ENCODE measurements at places on chromosomes 3 and 15.

DNA sequence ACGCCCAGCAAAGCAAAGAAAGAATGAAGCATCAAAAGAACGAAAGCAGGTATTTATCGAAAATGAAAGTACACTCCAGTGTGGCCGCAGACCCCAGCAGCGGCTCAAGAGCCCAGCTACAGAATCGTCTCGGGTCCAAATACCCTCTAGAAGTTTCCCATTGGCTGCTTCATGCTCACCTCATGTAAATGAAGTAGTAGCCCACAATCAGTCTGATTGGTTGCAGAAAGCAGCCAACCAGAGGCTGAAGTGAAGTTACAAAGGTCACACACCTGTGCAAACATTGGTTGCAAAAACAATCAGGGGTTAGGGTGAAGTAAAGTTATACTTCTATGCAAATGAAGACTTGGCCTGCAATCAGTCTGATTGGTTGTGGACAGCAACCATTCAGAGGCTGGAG lies 32.0 kb downstream of the SV2B start:
- no peak for DNase-seq

DNA sequence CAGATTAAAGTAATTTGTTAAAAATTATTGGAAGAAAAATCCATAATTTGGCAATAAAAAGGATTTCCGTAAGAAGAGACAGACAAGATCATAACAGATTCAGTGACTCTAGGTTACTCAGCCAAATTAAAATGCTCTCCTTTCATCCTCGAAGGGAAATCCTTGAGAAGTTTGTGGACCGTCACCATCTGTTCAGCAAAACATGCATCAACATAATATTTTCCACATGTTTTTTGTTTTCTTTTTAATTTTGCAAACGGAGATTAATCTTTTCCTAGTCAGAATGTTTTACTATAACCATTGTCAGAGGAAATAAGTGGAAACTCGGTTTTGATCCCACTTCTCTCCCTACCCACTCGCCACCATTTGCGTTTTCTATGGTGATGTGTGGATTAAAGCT lies 128.3 kb downstream of the TMCO5A start:
- DNase-seq: no peak

DNA sequence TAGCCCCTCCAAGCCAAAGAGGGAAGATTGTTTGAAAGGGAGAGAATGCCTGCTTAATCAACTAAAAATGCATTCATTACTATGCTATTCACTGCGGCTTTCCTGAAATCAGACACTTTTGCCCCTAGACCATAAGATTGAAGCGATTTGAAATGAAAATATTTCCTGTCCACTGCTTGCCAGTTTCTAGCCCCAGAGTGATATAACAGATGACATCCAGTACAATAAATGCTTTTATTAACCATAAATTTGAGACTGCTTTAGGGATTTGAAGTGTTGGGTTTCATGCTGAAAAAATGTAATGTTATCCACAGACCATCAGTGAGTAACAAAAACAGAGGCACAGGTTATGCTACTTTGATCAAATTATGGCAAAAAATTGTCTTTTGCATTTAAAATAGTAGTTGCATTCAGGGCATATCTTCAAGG lies 14.1 kb downstream of the IL17RD start:
- DNase-seq: no peak

DNA sequence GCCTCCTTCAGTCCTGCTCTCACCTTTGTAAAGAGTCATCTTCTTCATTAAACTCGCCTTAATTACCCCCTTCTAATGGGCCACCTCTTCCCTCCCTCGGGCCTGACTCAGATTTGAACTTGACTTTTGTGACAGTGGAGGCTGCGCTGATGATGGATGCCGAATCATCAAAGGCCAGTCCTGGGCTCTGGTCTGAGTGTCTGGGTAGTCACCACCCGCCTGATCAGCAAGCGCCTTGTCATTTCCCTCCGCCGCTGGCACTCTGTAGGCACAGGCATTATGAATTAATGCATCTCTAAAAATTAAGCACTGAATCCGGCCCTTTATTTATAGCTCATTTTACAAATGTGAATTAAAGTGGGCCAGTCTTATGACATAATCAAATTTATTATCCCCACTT lies 116.7 kb upstream of the PROK2 start:
- no peak for DNase-seq

Data from DMS153 (cell line).